Activated effector memory CD4-positive, alpha-beta T cell treated with anti-CD3 and anti-CD28 coated beads, Interleukin-2, amount 50 U/mL, for 16 hours (primary cell): ENCODE measurements at places on chromosomes 12 and 14.

GRCh38 chr12:78316136-78316535, 485.4 kb downstream of the NAV3 start:
- DNase-seq = no peak

DNA sequence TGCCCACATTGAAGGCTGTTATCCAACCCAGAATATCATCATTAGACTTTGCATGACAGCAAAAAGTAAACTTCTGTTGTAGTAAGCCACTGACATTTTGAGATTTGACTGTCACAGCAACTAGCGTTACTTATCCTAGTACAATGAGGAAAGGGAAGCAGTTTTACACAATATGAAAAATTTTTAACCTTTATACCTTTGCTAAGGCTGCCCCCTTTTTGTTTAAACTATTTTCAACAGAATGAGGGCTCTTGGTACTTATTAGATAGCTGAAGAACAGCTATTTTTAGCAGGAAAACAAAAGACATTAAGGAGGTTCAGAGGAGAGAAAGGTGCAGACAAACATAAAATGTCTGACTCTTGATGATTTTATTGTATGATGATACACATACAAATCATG, 23.4 kb upstream of the TMX1 start:
- no peak for DNase-seq

DNA sequence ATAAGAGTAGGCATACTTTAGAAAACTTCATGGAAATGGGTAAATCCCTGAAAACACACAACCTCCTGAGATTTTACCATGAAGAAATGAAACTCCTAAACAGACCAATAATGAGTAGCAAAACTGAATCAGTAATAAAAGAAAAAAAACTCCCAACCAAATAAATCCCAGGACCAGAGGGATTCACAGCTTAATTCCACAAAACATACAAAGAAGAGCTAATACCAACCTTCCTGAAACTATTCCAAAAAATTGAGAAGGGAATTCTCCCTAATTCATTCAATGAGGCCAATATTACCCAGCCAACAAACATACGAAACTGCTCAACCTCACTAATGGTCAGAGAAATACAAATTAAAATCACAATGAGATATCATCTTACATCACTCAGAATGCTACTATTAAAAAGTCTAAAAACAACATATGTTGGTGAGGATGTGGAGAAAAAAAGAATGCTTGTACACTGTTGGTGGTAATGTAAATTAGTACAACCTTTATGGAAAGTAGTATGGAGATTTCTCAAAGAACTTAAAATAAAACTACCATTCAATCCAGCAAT, 97.3 kb upstream of the ST8SIA1 start:
- no peak for DNase-seq

- no peak for DNase-seq
These were observed 33.9 kb downstream of the MIA2 start for GRCh38 chr14:39267608-39268005.

DNA sequence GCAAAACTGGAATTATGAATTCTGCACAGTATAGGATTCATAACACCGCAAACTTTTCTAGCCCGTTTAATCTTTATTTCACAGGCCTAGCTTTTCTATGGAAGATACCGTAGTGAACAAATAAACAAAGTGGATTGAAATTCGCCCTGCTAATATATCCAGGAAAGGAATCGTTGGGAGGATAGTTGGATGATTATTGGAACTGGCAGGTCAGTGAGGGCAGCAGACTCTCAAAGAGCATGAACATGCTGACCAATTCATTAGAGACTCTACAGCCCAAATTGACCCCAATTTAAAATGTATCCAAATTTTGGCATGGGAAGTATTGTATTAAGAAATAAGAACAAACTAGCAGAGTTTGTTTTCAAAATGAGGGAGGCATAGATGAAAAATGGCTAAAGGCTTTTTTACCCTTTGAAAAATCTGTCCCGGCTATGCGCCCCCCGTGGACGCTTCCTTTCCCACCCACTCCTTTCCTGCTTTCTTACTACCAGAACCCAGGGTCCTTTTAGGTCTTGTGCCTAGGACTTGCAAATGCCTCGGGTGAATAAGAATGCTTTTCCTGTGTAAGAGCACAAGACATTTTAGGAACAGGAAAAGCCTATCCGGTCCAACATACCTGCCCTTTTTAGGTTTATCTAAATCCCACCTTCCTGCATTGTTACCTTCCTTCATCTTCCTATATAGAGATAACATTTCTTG, 84.6 kb upstream of the PTPRB start:
- no peak for DNase-seq

DNA sequence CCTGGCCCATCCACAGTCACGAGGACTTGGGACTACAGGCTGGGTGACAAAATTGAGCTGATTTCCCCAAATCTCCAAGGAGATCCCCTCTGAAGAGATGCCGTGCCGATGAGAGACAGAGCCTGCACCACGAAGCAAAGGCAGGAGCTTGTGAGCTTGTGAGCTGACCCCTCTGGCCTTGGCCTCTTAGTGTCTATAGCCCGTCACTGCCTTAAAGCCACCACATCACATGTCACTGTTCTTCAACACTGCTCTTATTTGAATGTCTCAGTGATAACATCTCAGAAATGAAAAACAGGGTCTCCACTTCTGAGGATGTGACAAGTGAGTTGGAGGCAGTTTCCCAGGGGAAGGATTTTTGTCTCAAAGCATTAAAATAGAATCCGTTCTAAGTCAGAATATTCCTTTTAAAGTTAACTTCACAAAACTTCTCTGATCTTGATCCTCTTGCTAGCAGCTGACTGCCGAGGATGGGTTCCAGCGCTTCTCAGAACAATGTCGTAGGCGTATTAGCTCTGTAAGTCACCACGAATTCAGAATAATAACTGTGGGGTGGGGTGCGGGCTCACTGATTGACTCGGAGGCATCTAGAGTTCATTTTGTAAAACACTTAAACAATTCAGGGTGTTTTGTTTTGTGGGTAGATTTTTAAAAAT, 37.5 kb downstream of the CHST11 start:
- DNase-seq = peak; percentile 88

DNA sequence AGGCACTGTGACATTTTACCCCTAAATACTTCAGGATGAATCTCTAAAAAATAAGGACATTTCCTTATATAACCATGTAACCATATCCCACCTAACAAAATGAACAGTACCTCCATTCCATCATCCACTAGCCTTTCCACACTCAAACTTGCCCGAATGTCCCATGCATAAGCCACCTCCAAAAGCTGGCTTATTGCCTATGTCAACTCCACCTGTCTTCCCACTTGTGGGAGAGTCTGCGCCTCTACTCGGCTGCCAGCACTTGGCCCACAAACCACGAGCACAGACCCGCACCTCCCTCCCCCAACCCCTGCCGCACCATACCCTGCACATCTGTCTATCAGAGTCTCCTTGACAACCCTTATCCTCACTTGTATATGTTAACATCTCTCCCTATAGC, 165.8 kb downstream of the CALM1 start:
- no peak for DNase-seq

DNA sequence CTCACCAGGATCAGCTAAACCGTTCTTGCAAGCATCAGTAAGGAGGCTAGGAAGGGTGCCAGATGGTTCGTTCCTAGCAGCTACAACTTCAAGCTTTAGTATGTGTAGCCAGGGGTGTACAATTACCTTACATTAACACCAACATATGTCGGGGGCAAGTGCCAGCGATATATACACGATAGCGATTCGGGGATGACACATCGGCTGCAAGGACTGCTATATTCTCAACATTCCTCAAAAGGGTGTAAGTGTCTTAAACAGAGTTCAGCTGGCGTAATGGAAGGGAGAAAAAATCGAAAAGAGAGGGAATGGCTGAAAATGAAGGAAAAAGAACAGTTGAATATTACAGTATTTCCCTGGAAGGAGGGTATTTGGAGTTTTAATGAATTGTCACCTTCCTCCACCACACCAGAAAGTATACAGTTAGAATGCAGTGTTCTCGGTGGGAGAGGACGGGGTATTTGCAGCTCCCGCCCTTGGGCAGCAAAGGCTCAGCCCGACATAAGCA, 545 bp downstream of the LIMA1 start:
- no peak for DNase-seq

GRCh38 chr14:73403181-73403752, 55.1 kb downstream of the NUMB start:
- no peak for DNase-seq

- DNase-seq = no peak
These were observed 58.9 kb downstream of the ARF6 start for GRCh38 chr14:49951691-49952345.
